ENCODE measurements at places on chromosomes 12 and 14. TPM values are rescaled to one million over a fixed set of nuclear protein-coding genes. Genes with fewer than 3 reads are reported as not detected.

GRCh38 chr12:3746758-3747157 lies 6.2 kb downstream of the CRACR2A start:
- DNase-seq: no peak

ZBTB42 gene
- polyA plus RNA-seq: 2.9 TPM

DNA sequence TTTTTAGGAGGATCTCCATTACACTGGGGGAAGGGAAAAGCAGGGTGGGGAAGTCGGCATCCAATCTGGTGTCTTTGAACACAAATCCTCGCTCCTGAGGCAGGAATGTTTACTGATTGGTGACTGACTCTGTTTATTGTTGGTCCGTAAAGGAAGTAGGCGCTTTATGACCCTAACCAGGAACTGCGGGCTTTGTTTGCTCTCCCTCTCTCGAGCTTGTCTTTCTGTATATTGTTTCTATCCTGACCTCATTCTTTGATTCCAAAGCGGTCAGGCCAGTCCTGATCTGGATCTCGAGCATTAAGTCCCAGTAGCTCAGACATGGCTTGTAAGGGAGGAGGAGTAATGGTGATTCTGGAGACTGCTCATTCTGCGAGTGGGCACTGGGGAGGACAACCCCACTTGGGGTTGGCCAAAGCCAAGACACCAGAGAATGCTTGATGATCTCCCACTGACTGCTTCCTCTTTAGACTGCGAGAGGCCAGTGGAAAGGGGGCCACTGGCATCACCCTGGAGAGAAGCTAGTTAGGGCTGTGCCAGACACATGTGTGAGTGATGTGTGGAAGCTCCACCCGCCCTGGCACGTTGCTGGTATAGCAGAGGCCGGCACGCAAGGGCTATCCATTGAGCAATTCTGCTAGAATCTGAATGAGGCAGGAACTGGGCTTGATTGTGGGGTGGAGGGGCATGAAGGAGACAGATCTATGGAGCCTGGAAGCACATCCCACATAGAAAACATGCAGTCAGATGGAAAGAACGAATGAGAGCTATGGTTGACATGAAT lies 194.6 kb downstream of the PAX9 start:
- DNase-seq: no peak

GRCh38 chr12:85559536-85559935 lies 276.7 kb downstream of the RASSF9 start:
- no peak for DNase-seq

LRIG3 gene
- polyA plus RNA-seq: 0.03 TPM

DNA sequence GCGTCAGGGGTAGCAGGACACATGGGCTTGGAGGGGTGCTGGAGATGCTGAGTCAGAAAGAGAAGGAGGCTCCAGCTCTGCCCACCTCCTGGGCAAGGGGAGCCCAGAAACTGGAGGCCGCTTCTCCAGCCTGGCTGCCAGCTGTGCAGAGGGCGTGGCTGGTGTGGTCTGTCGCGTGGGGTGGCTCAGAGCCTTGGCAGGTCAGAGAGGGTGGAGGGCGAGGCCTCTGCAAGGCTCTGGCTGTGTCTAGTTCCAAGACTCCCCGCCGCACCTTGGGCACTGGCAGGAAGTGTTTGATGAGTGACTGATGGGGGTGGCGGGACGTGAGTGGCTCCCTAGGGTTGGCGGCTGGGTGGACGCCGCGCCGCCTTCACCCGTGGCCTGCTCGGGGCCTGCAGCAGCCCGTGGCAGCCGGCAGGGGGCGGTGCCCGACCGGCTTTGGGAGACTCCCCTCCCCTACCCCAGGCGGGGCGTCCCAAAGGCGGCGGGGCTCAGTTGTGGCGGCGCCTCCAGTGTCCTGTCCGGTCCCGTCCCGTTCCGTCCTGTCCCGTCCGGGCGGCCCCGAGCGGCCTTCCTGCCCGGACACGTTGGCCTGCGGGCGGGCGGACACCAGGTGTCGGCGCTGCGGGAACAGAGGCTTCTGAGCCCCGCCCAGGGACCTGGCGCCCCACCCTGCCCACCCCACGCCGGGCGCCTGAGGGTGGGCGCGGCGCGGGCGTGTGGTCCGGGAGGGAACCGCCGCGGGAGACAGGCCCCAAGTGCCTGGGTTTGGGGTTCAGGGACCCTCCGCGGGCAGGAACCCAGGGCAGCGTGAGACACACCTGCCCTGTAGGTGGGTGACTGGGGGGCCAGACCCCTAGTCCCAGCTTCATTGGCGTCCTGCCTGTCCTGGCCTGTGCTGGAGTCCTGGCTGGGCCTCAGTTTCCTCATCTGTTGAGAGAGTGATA lies 39.7 kb downstream of the KRT80 start:
- DNase-seq: peak; percentile 90

TAS2R42 gene
- not detected for polyA plus RNA-seq

- DNase-seq: no peak
These were observed 43.1 kb upstream of the ATF7IP start for GRCh38 chr12:14322403-14322802.

DNA sequence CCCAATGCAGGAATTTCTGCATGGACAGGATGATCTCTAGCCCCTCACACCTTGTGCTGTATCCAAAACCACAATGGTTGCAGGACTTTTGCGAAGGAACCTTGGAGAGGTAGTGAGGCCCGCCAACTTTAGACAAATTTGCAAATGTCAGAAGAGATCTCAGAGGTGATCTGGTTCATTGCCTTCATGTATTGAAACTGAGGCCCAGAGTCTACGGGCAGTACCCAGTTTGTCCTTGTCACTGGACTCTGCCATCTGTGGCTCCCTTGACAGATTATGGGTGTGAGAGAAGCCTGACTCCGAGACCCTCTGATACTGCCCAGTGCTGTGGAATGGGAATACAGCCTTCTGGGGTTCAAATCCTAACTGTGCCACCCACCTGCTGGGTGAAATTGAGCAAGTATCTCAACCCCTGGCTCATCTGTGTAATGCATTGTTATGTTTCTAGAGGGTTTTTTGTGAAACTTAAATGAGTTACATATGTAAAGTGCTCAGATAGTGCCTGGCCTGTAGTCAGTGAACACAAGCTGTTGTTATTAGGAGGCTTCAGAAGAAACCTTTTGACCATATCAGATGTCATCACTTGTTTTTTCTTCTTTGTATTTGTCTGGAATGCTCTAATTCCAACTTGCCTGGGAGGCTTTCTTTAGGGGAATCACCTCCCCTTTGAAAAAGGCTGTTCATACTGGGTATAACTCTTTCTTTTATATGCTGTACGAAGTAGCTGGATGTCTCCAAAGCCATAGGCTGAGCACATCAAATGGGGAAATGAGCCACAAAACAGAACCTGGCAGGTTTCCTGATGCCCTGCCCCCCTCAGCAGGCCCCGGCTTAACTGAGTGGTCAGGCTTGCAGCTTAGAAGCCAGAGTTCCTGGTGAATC lies 71.4 kb upstream of the SRSF5 start:
- DNase-seq: peak; percentile 67

- DNase-seq: no peak
These were observed 2.9 kb downstream of the BCL11B start for GRCh38 chr14:99268810-99269707.

FOXG1 gene
- polyA plus RNA-seq: not detected

- DNase-seq: no peak
These were observed 1.8 kb downstream of the MYH6 start for GRCh38 chr14:23406244-23406643.

DNA sequence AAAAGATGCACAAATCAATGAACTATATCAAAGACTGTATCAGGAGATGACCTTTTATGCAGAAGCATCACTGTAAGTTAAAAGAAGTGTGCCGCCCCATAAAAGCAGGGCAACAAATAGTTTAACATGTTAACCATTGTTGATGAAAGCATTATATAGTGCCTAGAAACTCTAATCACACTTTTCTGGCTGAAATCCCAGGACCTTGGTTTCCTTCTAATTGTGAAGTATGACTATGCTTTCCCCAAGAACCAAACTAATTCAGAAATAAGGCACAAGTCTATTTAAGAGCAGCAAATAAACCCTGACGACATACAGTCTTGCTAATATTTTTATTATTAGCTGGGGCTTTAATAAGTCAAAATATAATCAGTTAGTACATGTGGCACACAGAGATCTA lies 21.7 kb downstream of the RACGAP1 start:
- DNase-seq: no peak

- peak; percentile 56 for DNase-seq
These were observed 60.6 kb downstream of the ARL6IP4 start for GRCh38 chr12:123041042-123041531.
